ENCODE measurements at places on chromosomes 3 and 15.

GRCh38 chr15:66677336-66677735, 24.7 kb upstream of the SMAD6 start:
- DNase-seq = no peak

GRCh38 chr3:184740509-184741258, 28.8 kb upstream of the MAGEF1 start:
- DNase-seq = peak; percentile 43

DNA sequence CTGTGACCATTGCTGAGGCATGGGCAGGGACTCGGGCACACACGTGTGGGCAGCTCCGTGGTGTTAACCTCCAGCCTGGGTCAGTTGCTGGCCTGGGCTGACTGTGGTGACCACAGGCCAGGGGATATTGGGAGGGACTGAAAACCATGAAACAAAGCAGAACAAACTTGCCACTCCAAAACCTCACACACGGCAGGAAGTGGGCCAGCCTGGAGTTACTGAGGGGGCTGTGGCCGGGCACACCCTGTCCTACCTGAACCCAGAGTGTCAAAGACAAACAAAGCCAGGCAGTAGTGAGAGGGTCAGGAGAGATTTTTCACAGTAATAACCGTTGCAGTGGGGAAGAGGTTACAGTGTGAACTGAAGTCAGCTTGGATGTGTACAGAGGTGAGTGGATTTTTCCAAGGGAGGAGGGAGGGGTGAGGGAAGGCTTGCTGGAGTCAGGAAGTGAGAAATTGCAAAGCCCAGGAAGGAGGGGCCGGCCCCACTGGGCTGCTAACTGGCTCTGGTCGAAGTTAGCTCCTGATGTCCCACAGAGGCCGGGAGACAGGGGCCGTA, 40.0 kb upstream of the ATP10A start:
- DNase-seq = no peak

DNA sequence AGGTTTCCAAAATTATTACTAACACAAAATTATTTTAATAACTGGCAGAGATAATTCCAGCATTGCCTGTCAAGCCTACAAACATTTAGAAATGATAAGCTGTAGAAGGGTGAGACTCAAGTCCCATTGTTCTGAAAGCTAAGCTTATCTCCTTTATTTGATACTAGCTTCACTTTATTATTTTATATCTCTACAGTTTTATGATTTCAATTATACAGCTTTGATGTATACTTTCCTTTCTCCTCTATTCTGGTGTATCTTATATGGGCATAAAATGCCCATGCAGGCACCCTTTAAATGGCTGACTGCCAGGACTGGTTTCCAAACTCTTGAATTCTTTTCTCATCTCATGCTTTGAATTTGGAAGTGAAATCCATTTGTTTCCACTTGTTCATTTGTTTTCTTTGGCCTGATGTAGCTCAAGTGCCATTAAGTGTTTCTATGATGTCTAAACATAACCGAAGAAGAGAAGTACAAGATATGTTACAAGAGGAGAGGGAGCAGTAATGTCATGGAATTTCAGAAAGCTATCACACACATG, 372.1 kb upstream of the ARHGEF26 start:
- DNase-seq = no peak

GRCh38 chr3:151384741-151385174, at the start of gene P2RY12:
P2RY12 (minus strand) TSS chr3:151384753; CDS start chr3:151338845, 45,908 bp downstream.
- no peak for DNase-seq

DNA sequence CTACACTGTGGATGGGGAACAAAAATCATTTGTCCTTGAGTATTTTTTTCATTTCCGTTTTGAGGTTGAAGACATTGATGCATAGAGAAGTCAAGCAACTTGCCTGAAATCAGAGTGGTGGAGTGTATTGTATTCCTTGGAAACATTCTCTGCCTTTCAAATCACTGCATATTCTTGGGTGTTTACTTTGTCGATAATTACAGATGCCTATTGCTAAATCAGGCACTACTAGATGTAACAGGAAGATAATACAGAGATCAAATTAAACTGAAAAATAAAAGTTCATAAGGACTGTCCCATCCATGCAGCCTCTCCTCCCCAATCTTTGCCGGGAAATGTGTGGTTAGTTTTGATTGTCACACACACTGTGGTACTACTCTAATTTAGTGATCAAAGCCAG, 37.4 kb upstream of the VEPH1 start:
- no peak for DNase-seq

GRCh38 chr3:68088216-68088615, 433.8 kb upstream of the SUCLG2 start:
- peak; percentile 42 for DNase-seq

- DNase-seq = peak; percentile 39
These were observed 56.5 kb downstream of the RPLP1 start for GRCh38 chr15:69509131-69509530.

DNA sequence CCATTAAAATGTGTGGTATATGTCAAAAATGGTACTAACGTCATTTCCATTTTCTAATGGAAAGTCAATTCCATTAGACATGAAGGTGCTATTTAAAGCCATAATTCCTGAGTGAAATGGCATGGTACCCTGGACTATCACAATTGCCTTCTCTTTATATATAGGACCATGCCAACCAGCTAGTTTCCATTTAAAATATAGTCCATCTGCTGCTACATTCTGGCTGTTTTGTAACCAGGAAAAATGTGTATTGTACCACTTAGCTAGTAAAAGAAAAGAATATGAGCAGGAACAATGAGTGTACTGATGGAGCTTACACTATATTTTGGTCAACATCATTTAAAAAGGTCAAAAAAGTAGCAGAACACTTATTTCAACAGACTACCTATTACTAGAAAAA, 30.4 kb upstream of the HDC start:
- DNase-seq = no peak

DNA sequence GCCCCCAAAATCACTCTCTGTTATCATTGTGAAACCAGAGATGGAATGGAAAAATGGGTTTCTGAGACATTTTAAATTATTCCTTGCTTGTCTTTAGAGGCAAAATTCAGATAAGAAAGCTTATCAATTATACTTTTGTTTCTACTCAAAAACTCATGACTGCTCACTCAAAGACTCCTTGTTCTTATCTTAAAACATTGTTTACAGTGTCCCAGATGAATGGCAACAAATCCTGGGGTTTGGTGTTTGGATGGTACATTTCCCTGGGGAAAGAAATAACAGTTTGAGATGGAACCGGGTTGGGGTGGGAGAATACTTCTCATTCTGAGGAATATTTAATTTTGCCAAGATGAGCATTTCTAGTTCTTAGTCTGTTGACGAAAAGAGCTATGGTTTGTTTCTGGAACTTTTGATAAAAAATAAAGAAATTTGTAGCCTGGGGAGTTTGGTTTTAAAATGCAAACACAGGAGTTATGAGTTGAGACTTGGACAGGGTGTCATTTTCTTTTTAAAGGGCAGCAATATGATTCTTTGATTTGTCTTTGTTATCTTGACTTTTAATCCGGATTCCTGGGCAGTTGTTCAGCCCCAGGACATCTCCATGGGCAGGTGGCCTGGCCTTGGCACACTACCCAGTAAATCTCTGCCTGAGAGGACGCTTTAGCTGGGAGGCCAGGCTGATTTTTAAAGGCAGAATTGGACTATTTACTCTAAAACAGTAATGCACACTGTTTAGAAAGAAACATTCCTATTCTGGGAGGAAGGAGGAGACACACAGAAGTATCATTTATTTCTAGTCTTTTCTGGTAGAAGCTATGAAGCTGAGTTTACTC, 32.4 kb downstream of the BTD start:
- no peak for DNase-seq

DNA sequence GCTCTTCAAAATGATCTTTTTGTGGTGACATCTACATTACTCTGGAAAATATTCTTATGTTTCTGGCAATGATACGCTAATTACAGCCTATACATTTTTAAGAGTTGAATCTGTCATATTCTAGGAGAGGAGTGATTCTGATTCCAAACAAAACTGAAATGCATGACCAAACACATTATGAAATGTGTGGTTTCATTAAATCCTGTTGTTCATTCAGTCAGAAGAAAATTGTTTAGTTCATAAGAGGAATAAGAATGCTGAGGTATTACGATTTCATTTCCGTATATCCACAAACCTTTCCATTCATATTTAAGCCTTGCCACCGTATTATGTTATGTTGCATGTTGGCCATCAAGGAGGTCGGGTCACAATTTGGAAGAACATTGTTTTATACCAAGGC, 345.1 kb downstream of the FEZF2 start:
- no peak for DNase-seq

- no peak for DNase-seq
These were observed 639.4 kb upstream of the NAALADL2 start for GRCh38 chr3:174219738-174220137.

- no peak for DNase-seq
These were observed 258.9 kb downstream of the ABHD5 start for GRCh38 chr3:43949594-43949993.

DNA sequence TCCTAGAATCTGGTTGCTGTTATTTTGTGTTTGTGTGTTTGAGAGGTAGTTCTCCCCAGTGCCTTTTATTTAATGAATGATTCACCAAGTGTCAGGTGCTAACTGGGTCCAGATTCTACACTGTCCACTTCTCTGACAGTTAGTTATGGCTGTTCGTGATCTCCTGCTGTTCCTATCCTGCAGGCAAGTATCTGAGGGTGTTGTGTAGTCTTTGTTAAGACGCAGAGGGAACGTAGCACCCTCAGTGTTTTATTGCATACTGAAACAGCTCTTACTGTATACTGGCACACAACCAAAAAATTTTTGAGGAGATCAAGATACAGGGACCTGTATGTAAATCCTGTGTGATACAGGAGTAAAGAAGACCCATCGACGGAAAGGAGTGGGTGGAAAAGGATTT, 1271.3 kb downstream of the ROBO1 start:
- DNase-seq = no peak

GRCh38 chr3:15097891-15098290, 1.1 kb downstream of the RBSN start:
- peak; percentile 66 for DNase-seq

- DNase-seq = no peak
These were observed 176.6 kb downstream of the PYDC2 start for GRCh38 chr3:191637611-191638010.

DNA sequence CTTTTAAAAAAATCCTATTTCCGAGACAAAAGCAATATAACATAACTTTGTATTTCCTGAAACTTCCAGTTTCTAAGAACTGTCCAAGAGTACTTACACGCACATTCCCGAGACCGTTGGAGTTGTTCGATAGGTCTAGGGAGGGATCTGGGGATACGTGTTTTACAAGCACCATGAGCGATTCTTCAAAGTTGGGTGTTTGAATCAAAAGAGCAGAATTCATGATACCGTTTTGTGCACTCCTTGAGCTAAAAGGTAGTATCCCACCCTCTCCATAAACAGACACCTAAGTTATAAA, 700 bp upstream of the EDEM1 start:
- no peak for DNase-seq

- no peak for DNase-seq
These were observed 379.0 kb downstream of the CNTN4 start for GRCh38 chr3:2477620-2478019.

GRCh38 chr3:58857402-58857801, 190.8 kb upstream of the FAM3D start:
- no peak for DNase-seq

DNA sequence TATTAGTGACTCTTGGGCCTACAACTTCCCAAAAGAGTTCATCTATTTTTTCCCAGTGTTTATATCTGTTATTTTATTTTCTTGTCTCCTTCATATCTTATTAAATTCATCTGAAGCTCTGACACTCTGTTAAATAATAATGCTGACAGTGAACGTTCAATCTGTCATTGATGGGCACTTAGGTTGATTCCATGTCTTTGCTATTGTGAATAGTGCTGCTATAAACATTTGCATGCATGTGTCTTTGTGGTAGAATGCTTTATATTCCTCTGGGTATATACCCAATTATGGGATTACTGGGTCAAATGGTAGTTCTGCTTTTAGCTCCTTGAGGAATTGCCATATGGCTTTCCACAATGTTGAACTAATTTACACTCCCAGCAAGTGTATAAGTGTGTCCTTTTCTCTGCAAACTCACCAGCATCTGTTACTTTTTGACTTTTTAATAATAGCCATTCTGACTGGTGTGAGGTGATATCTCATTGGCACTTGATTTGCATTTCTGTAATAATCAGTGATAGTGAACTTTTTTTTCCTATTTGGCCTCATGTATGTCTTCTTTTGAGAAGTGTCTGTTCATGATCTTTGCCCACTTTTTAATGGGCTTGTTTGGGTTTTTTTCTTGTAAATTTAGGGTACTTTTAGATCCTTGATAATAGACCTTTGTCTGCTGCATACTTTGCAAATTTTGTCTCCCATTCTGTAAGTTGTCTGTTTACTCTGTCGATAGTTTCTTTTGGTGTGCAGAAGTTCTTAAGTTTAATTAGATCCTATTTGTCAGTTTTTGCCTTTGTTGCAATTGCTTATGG, 122.5 kb downstream of the LEKR1 start:
- DNase-seq = no peak

- no peak for DNase-seq
These were observed 37.8 kb downstream of the IGSF10 start for GRCh38 chr3:151423091-151423490.

GRCh38 chr3:148992027-148992634, 791 bp downstream of the GYG1 start:
- DNase-seq = peak; percentile 52

- no peak for DNase-seq
These were observed 66.6 kb downstream of the KCNMB2 start for GRCh38 chr3:178602856-178603255.

Measured in stimulated activated CD8-positive, alpha-beta memory T cell treated with anti-CD3 and anti-CD28 coated beads, Interleukin-4, amount 100 ng/mL, for 48 hours (primary cell).